WTC11 (cell line): ENCODE measurements at places on chromosomes 12 and 14.

DNA sequence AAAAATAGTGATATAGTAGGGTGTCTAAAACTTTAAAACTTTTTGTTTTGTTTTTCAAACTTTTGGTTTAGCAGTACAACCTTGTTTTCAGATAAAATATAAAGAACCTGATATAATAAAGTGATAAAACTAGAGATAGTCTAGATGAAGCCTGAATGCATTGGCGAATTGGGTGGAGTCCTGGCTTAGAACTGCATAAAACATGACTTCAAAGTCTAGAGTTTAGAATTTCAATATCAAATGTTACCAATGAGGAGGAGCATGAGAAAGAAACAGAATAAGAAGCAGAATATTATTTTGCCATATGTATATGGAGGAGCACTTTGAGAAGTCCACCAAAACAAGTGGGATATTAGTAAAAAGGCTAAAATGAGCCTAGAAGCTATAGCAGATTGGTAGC lies 263.6 kb downstream of the TMEM117 start:
- H3K27me3 ChIP-seq: no peaks in the 10 kb centered on the region; the same call in 1 of the 2 replicates
- no peaks in the 10 kb centered on the region; the same call in 1 of the 2 replicates for H3K36me3 ChIP-seq
- no peak for DNase-seq
- H3K4me1 ChIP-seq: no peaks in the 10 kb centered on the region
- H3K27ac ChIP-seq: no peak overlapping the region

DNA sequence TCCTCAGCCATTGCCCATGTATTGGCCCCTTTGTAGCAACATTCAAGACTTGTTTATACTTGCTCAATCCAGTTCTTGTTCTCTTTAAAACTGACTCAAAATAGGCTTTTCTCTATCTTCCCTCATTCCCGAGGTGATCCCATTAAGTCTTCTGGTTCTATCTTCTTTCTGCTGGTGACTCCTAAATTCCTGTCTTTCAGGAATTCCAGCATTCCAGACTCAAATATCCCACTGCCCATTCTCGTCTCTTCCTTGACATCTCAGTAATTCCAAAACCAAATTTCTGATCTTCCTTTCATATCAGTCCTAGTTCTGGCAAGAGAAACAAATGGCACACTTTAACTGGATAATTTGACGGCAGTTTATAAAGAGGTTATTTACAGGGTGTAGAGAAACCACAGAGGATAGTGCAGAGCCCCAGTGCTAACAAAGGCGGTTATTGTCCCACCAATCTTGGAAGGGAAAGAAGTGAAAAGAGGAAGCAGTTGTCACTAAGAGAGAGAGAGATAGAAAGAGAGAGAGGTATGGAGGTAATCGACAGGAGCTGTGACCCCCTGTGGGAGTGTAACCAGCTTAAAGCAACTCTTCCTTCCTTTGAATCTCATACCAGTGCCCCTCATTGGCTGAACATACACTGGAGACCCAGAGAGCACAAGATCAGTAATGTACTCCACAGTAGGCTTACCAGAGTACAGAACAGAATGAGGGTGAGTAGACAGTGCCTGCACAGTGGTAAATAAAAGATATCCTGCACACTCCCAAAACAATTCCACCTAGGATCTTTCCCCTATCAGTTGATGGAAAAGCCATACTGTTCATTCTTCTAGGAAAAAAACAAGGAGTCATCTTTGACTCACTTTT lies 177.6 kb upstream of the LMNTD1 start:
- H3K27me3 ChIP-seq: no peaks in the 10 kb centered on the region
- H3K4me1 ChIP-seq: peaks cover 14% of the 10 kb centered on the region
- H3K36me3 ChIP-seq: no peaks in the 10 kb centered on the region

GRCh38 chr14:22838631-22839041 lies 2.3 kb downstream of the MMP14 start:
- peaks cover 28% of the 10 kb centered on the region for H3K36me3 ChIP-seq
- H3K27me3 ChIP-seq: no peaks in the 10 kb centered on the region; the same call in 1 of the 2 replicates
- H3K27ac ChIP-seq: peak overlapping the region; percentile 99
- H3K4me3 ChIP-seq: peak overlapping the region; percentile 100

GRCh38 chr14:73526036-73526984 lies 10.6 kb upstream of the ACOT1 start:
- no peak for DNase-seq
- H3K36me3 ChIP-seq: no peaks in the 10 kb centered on the region
- H3K27me3 ChIP-seq: no peaks in the 10 kb centered on the region
- H3K27ac ChIP-seq: no peak overlapping the region

DNA sequence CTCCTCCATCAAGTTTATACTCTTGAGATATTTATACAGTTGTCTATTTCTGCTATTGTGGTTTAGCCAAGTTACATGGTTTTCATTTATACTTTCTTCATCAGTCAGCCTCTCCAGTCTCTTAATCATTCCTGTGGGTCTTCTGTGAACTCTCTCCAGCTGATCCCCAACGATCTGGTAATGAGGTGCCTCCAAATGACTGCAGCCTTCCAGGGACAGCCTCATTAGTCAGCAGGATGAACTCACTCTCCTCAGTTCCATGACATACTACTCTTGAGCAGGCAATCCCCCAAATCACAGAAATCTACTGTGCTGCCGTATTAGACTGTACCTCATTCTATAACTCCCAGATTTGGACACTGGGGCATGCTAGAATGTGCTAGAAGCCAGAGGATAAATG lies 15.3 kb downstream of the AREL1 start:
- H3K36me3 ChIP-seq: peaks cover 23% of the 10 kb centered on the region
- H3K4me1 ChIP-seq: no peaks in the 10 kb centered on the region
- H3K4me3 ChIP-seq: no peak overlapping the region
- H3K27me3 ChIP-seq: no peaks in the 10 kb centered on the region
- H3K27ac ChIP-seq: no peak overlapping the region

- H3K4me3 ChIP-seq: no peak overlapping the region
- H3K36me3 ChIP-seq: peaks cover 5% of the 10 kb centered on the region
- H3K27ac ChIP-seq: no peak overlapping the region
- DNase-seq: no peak
- no peaks in the 10 kb centered on the region for H3K27me3 ChIP-seq
Measured at GRCh38 chr14:53126731-53127130, 26.4 kb downstream of the DDHD1 start.

DNA sequence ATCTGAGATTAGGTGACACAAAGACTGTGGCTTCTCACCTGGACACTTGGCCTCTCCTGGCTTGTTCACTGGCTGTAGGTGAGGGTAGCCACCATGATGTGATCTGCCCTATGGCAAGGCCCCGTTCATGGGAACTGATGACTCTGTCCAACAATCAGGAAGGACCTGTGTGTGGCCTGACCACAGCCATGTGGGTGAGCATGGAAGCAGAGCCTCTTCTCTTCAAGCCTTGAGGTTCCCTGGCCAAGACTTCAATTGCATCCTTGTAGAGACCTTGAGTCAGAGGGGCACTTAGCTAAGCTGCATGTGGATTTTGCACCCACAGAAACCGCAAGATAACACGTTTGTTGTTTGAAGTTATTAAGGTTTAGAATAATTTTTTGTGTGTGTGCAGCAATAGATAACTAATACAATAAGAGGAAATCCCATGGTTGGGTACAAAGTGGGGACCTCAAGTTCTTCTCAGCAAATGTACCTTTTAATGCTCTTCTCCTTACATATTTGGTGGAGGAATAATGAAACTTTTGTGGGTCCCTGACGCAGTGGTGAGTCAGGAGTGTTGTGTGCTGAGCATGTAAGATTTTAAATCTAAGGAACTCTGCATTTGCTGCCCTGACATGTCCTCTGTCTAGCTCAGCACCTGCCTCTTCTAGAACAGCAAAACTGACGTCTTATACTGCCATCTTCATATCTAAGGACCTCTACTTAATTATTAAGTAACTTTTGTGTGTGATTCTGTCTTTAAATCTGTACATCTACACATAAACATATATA lies 27.5 kb upstream of the PLEKHG7 start:
- H3K27ac ChIP-seq: no peak overlapping the region
- H3K4me3 ChIP-seq: no peak overlapping the region
- no peaks in the 10 kb centered on the region; the same call in 1 of the 2 replicates for H3K27me3 ChIP-seq
- H3K36me3 ChIP-seq: no peaks in the 10 kb centered on the region

GRCh38 chr14:29601616-29602015 lies 326.0 kb downstream of the PRKD1 start:
- peaks cover 6% of the 10 kb centered on the region for H3K4me1 ChIP-seq
- no peak overlapping the region for H3K27ac ChIP-seq
- no peak for DNase-seq
- H3K27me3 ChIP-seq: no peaks in the 10 kb centered on the region

GRCh38 chr12:50708631-50709030 lies 55.3 kb upstream of the ATF1 start:
- no peaks in the 10 kb centered on the region for H3K4me1 ChIP-seq
- H3K27me3 ChIP-seq: no peaks in the 10 kb centered on the region
- H3K36me3 ChIP-seq: peaks cover 47% of the 10 kb centered on the region
- DNase-seq: no peak
- no peak overlapping the region for H3K4me3 ChIP-seq

- no peaks in the 10 kb centered on the region for H3K4me1 ChIP-seq
- no peak overlapping the region for H3K4me3 ChIP-seq
- no peak overlapping the region for H3K27ac ChIP-seq
- H3K36me3 ChIP-seq: no peaks in the 10 kb centered on the region
- no peak for DNase-seq
Measured at GRCh38 chr12:28149279-28149678, 41.0 kb upstream of the CCDC91 start.

- no peak for DNase-seq
- H3K27ac ChIP-seq: no peak overlapping the region
- H3K4me3 ChIP-seq: no peak overlapping the region
- H3K4me1 ChIP-seq: peaks cover 3% of the 10 kb centered on the region
- H3K27me3 ChIP-seq: no peaks in the 10 kb centered on the region
- H3K36me3 ChIP-seq: no peaks in the 10 kb centered on the region
Measured at GRCh38 chr12:109666068-109666467, 47.6 kb upstream of the FAM222A start.

DNA sequence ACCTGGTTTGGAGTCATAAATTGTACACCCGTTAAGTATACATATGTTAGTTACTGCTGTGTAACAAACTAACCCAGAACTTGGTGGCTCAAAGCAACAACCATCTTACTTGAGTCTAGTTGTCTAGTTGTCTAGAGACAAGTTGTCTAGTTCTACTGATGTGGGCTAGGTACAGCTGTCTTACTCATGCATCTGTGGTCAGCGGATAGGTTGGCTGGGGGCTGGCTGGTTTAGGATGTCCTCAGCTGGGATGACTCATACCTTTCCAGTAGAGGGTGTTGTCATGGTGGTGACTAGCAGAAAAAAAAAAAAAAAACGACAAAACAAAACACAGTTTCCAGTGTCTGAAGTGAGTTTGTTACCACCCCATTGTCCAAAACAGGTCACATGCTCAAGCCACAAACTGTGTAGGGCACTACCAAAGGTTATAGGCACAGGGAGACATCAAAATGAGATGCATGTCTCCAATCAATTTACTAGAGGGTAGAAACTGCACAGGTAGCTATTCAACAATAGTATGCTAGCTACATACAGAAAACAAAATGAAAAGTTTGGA lies 680.3 kb downstream of the MED13L start:
- peaks cover 19% of the 10 kb centered on the region for H3K4me1 ChIP-seq
- H3K36me3 ChIP-seq: no peaks in the 10 kb centered on the region
- H3K27me3 ChIP-seq: no peaks in the 10 kb centered on the region; the same call in 1 of the 2 replicates
- H3K4me3 ChIP-seq: no peak overlapping the region
